ENCODE measurements at places on chromosomes 3 and 15.

DNA sequence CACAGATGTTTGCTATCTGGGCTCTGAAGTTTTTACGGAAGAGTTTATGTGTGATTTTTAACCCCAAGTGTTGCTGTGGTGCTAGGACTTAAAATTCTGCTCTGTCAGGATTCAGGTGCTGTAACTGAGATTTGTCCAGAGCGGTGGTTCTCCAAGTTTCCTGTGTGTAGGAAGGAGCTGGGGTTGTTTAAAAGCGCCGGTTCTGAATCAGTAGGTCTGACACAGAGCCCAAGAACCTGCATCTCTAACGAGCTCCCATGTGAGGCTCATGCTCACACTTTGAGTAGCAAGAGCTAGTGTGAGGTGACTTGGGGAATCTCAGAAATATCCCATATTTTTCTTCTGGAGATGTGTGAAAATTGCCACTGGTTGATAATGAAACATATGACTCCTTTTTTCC is 325.5 kb downstream of the SATB1 start:
- DNase-seq = no peak

DNA sequence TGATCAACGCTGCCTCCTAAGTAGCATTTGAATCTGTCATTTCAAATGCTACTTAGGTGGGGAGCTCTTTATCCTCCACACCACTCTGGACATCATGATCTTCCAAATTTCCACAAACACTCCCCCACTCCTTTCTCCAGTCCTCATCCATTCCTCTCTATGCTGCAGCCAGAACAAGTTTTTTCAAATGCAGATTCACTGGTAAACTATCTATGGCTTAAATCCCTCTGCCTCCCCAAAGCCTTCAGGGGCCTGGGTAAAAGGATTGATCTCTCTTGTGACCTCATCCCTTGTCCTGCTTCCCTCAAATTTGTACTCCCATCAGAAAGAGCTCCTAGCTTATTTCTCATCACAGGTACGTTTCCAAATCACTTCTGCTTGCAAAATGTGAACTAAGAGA is 1.3 kb upstream of the AEN start:
- no peak for DNase-seq

GRCh38 chr3:149181182-149181581 is 40.4 kb downstream of the CP start:
- DNase-seq = no peak

- no peak for DNase-seq
These were observed 211.7 kb downstream of the ABHD5 start for GRCh38 chr3:43902415-43902814.

DNA sequence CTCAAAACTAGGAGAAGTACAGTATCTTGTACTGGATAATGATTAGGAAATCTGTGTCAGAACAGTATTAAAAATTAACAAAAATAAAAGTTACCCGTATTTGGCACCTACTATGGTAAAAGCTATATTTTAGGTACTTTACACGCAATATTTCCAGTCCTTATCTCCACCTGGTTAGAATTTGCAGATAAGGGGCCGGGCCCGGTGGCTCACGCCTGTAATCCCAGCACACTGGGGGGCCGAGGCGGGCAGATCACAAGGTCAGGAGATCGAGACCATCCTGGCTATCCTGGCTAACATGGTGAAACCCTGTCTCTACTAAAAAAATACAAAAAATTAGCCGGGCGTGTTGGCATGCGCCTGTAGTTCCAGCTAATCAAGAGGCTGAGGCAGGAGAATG is 28.4 kb downstream of the MKRN2OS start:
- no peak for DNase-seq

DNA sequence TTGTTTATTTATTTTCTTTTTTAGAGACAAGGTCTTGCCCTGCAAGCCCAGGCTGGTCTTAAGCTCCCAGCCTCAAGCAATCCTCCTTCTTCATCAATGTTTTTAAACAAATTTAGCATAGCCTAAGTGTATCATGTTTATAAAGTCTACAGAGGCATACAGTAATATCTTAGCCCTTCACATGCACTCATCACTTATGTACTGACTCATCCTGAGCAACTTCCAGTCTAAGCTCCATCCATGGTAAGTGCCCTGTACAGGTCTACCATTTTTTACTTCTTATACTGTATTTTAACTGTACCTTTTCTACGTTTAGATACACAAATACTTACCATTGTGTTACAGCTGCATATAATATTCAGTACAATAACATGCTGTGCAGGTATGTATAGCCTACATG is 860.0 kb downstream of the FHIT start:
- DNase-seq = no peak

GRCh38 chr3:70028361-70028760 is 28.8 kb downstream of the SAMMSON start:
- no peak for DNase-seq

DNA sequence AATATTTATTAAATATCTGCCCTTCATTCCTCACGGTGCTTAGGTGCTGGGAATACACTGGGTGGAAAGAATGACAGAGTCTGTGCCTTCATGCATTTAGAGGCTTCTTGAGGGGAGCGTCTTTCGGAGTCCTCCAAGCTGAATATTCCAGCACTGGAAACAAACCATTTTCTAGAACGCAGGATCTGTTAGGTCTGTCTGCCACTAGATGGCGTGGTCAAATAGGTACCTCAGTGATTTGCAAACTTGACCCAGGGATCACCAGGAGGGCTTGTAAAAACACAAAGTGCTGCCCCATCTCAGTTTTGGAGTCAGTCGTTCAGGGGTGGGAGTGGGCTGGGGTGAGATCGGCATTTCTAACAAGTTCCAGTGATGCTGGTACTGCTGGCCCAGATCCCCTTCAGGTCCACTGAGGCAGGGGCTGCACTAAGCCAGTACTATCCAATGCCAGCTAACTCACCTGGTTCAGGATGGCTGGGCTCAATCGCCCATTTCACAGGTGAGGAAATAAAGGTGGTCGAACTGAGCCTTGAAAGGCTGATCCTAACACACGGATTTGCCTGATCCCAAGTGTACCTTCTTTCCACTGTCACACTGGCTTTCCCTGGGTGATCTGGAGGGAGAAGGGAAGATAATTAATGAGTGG is 14.8 kb downstream of the ARNT2 start:
- peak; percentile 55 for DNase-seq

- DNase-seq = peak; percentile 66
These were observed 960 bp downstream of the MFN1 start for GRCh38 chr3:179348325-179349013.

DNA sequence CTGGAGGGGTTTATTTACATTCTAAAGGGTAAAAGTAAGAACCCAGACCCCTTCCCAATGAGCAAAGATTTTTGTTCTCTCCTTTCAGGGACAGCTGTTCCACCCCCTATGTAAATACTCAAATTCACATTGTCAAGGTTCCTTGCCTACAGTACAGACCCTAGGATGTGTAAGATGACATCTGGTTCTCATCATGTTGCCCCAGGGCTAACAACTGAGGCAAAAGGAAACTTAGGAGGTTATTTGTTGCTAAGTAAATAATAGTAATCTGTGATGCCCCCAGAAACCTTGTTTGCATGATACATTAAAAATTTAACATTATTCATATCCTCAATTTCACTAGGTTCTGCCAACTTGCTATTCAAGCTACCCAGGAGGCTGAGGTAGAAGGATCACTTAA is 135.0 kb upstream of the CCNL1 start:
- DNase-seq = no peak

DNA sequence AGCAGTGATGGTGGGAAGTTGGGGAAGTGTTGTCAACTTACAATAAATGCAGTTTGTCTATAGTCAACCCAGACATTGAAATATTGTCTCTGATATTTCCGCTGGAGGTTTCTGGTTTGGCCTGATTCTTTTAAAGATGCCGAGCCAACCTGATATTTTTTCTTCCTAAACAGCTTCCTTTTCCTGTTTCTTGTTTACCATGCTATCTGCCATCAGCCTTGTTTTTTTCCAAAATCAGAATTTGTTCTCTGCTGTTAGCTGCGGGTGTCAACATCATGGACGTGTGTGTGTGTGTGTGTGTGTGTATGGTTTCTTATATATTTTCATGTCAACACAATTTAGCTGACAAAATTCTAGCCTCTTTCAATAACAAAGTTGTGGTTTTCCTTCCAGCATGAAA is 41.2 kb upstream of the XCR1 start:
- no peak for DNase-seq

DNA sequence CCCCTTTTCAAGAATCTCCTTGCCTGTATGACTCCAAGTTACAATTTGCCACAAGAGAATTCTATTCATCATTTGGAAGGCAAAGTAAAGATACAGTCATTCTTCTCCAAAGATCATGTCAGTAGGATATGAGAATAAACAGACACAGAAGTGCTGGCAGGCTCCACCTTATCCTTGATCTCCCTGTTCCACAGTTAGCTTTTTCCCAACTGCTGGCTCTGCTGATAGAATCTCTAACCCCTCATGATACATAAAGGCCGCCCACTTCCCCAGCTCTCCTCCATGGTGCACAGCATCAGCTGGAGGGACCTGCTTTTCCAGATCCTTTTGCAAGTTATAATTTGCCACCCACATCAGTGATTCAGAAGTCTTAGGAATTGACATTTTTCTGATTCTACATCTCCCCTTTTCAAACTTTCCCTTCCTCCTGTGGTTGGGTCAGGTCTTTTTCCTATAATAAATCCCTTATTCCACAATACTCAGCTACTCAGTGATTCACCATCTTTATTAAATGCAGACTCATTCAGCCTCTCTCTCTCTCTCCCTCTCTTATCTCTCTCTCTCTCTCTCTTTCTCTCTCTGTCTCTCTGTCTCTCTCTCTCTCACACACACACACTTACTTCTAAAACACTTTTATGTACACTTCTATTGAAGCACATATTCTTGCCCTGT is 465.4 kb downstream of the GBE1 start:
- DNase-seq = no peak

- DNase-seq = peak; percentile 6
These were observed 62.5 kb upstream of the SNRK start for GRCh38 chr3:43223670-43224364.

DNA sequence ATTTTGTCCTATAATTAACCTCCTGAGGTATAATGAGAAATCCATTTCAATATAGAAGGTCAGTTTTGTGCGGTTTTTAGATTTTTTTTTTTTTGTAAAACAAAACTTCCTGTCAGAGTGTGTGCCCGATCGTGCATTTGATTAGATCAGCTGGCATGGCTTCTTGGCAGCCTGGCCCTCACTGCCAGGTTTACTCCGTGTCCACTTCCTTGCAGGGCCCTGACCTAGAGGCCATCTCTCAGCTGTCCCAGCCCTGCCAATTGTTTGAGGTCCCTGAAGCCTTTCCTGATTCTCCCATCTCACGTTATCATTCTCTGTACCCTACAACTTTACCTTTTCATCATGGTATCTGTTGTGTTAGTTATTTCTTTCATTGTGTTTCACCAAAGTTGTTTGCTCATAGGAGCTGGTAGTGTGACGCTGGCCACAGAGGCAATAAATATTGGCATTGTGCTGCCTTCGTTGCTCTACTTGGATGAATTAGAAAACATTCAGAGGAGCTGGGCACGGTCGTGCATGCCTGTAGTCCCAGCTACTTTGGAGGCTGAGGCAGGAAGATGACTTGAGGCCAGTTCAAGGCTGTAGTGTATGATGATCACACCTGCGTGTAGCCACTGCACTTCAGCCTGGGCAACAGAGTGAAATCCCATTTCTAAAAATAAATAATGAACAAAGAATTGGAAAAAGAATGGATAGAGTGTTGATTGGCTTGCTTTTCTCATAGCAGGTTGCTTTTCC is 202.0 kb downstream of the GHSR start:
- no peak for DNase-seq

GRCh38 chr3:155634121-155634719 is 110.7 kb downstream of the PLCH1 start:
- no peak for DNase-seq

GRCh38 chr3:20811631-20812030 is 625.6 kb upstream of the SGO1 start:
- no peak for DNase-seq

DNA sequence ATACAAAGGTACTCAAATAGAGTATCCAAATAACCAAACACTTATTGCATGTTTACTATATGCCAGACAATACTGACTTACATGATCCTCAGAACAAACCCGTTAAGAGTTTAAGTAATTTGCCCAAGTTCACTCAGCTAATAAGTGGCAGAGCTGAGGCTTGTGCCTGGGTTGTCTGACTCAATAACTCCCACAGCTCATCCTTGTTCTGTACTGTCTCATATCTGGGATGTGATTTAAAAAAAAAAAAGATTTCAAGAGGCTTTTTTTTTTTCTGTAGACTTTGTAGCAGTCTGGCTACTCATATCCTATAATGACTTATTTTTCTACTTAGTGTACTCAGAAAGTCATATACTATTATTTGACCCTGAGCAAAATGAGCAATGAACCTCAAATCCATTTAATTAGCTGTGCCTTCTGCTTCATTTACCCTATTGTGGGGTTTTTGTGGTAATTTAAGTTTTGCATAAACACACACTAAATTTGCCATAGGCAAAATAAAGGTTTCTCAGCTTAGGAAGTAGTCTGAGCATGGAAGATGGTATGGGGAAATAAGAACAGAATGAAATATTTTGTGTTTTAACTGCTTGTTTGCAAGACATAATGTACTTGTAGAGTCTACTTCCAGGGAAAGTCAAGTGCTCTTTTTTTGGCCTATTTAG is 3.1 kb downstream of the NSUN3 start:
- no peak for DNase-seq

DNA sequence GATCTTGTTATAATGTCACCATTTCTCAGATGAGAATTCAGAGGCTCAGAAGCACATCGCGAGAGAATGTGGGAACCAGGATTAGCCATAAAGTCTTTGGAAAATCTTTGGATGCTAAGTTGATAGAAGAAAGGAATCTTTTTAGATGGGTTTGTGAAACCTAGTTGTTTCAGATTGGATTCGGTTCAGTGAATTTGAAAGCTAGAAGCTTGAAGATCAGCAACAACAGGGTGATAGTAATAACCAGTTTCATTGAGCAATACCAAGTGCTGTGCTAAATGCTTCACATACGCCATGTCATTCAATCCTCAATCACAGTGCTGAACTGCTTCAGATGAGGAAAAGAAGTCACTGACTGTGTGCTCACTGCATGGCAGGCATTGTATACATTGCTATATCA is 47.4 kb upstream of the MITF start:
- DNase-seq = no peak

DNA sequence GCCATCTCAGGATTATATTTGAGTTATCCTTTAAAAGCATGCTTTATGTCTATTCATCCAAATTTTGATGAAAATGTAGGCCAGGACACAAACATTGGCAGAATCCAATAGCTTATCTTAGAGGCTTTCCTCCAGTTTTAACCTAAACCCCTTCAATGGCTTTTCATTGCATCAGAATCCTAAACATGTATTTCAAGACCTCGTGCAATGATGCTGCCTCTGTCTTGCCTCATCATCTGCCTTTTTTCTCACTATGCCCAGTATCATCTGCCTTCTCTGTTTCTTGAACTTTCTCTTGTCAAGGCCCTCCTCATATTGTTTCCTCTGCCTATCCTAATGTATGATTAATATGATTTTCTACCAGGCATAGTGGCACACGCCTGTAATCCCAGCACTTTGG is 76.1 kb upstream of the MAP4 start:
- DNase-seq = peak; percentile 53

GRCh38 chr3:178217479-178217878 is 318.8 kb upstream of the KCNMB2 start:
- DNase-seq = no peak

- DNase-seq = no peak
These were observed 21.6 kb downstream of the FANCD2 start for GRCh38 chr3:10047876-10048275.

GRCh38 chr3:8837162-8837561 is 67.7 kb upstream of the OXTR start:
- no peak for DNase-seq

- no peak for DNase-seq
These were observed 11.1 kb downstream of the RAD18 start for GRCh38 chr3:8952130-8952529.
